Cortex of kidney (tissue), 1 donor: ENCODE measurements at places on chromosomes 12 and 14.

DNA sequence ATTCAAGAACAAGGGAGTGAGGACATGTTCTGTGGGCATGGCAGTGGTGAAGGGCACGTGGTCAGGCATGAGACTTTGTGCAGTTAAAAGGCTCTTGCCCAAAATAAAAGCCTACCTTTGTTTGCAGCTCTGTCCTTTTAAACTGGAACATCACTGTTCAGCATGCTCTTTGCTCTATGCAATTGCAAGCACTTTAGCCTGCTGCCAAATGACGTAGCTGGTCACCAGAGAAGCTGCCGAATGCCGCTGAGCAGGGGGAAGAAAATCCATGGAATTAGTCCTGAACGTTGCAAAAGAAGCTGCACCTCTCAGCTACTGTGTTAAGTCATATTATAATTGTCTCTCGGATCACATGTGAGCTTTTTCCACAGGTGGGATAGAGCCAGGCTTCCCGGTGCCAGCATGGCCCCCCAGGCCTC is 176.3 kb upstream of the DIO2 start:
- no peak for DNase-seq

DNA sequence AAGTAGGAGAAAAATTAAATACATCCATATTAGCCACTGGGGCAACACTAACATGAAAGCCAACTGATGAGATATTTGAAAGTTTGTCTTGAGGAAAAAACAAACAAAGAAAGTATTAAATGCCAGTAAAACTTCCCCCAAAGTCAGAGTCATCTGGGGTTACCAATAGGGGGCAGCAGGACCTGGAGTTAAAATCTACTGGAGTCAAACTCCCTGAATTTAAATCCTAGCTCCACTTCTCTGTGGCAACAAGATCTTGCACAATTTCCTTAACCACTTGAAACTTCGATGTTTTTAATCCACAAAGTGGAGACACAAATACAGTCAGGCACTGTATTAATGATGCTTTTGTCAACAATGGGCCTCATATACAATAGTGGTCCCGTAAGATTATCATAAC is 14.4 kb downstream of the PLEKHG7 start:
- DNase-seq = no peak

DNA sequence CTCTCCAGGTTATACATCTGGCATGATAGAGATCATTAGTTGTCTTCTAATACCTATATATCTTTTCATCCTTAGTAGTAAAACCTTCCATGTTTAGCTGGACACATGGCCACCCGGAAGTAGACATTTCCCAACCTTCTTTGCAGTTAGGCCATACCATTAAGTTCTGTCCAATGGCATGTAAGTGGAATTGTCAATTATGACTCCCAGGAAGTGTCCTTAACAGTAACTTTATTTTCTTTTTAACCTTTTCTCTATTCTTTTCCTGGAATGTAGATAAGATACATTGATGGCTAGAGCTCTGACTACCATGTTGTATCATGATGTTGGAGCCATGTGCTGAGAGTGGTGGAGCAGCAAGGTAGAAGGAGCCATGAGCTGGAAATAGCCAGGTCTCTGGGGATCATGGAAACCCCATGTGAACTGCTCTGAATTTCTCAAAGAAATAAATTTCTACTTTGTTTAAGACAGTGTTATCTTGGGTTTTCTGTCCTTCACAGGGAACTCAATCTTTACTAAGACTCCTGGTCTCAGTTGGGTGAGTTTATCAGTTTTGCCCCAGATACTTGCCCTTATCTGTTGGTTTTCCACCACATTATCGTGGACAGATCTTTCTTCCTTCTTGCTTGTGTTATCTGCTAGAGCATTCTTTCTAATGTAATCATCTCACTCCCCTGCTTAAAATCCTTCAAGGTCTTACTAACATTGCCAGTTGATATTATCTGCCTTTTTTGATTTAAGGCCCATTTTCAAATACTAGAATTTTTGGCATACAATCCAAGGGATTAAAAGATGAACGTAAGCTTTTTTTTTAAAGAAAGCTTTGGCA is 5.1 kb upstream of the LTA4H start:
- DNase-seq = no peak

DNA sequence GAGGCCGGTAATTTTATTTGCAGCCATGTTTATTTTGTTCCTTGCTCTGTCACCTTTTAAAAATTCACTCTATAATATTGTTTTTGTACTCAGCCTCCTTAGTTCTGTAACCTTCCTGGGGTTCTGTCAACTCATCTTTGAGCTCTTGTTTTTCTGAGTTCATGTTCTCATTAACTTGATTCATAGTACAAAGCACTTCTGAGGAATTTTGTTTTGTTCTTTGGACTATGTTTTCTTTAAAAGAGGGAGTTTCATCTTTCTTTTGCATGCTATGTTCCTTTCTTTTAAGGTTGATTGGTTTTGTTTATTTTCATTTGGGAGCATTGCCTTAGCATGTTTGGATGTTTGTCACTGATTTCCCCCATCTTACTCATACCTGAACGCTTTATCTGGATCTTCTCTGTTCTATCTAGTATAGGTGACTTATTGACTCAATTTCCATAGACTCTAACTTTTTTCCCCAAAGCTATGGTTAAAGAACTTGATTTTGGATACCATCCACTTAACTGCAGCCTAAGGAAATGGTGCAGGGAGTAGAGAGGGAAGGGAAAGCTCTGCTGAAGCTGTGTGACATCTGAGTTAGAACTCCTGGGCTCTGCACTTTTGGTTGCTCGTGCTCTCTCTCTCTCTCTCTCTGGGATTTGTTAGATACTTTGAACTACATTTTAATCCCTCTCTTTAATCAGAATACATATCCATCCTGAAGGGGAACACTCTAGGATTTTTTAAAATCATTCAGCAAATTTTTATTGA is 268.5 kb downstream of the PAWR start:
- no peak for DNase-seq

GRCh38 chr14:72420749-72421474 is 473.0 kb downstream of the DPF3 start:
- no peak for DNase-seq
